ENCODE measurements at places on chromosomes 7 and 10. TPM values are rescaled to one million over a fixed set of nuclear protein-coding genes. Genes with fewer than 3 reads are reported as not detected.

The CLEC2L gene
- not detected for total RNA-seq

- DNase-seq = no peak
These were observed 563.2 kb downstream of the DNAJB6 start for GRCh38 chr7:157900011-157900410.

DNA sequence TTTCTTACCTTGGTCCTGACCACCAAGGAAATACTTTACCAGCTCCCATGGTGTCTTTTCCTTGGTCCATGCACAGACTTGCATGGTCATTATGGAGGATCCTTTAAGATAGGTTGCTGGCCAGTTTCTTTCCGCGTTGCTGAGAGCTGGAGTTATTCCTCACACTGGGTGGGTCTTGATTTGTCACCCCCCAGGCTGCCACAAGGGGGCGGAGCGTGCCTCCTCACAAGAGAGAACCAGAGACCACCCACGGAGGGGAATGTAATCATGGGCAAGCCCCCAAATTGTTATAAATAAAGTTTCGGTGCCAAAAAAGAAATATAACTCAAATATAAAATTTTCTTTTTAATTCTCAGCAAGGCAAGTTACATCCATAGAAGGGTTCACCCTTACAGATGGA is 10.5 kb upstream of the TRIM24 start:
- no peak for DNase-seq

The MOSPD3 gene
- 29.6 TPM for total RNA-seq

The OR2A25 gene
- total RNA-seq = not detected

All from thoracic aorta (tissue), 2 donors.